ENCODE measurements at places on chromosomes 3 and 15.

DNA sequence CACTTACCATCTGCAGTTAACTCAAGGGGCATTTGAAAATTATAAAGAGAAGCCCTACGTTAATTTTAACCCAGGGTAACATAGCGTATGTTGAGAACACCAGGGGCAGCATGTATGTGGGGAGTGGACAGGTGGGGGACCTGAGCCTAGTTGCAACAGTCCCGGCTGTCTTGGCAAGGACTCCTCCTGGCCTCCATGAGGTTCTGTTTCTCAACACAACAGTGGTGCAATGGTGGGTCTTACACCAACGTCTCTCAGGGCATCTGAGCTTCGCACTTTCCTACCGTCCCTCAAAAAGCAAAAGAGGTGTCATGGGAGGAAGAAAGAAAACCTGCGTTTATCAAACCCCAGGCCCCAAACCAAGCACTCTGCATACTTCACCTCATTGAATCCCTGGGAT, 50.6 kb downstream of the MGLL start:
- no peak for DNase-seq

DNA sequence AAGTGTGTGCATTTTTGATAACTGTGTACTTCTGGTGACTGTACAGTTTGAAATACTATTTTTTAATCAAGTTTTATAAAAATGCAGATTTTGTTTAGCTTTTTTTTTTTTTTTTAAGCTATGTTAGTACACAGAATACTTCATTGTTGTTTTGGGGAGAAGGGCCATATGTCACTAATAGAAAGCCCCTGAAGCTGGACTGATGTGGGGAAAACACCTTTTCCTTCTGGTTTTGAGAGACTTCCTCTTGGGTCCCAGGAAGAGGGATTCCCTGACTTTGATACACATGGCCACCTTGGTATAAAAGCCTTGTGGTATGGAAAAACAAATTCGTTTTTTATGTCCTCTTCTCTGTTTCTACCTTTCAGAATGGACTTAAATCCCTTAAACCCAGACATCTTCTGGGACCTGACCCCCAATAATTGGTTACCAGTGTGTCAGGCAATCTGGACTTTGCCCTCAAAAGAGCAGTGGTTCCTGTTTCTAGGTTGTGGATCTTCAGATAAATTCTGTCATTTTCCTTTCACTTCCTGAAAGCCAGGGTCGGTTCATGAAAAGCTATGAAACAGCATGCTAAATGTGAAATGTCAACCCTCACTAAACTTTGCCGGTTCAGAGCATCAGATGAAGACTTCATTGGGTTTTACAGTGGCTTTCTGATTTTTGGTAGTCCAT, 31.1 kb upstream of the BLOC1S6 start:
- DNase-seq, result no peak

- no peak for DNase-seq
Measured at GRCh38 chr15:51134416-51135199, 39.9 kb upstream of the TNFAIP8L3 start.

DNA sequence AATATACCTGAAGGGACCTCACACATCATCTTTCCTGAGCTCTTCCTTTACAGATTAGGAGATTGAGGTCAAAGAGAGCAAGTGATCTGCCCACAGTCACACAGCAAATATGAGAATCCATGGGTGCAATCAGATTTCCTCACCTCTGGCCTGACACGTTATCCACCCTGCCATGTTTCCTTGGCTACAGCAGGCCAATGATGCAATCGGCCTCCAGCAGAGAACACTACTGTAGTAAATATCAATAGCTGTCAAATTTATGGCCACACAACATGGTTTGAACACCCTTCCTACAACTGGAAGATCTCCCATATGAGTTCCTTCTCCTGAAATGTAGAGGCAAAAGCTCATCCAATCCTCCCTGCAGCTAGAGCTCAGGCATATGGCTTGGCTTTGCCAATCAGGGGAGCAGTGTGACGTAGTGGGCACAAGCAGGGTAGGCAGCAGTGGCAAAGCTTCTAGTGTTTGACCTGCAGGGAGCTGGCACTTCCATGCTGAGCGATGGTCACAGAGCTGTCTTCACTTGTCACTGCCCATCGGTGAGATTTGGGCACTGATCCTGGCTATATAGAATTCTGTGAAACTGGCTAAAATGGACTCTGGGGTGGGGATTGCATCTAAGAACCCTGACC, 271.3 kb downstream of the TJP1 start:
- no peak for DNase-seq

DNA sequence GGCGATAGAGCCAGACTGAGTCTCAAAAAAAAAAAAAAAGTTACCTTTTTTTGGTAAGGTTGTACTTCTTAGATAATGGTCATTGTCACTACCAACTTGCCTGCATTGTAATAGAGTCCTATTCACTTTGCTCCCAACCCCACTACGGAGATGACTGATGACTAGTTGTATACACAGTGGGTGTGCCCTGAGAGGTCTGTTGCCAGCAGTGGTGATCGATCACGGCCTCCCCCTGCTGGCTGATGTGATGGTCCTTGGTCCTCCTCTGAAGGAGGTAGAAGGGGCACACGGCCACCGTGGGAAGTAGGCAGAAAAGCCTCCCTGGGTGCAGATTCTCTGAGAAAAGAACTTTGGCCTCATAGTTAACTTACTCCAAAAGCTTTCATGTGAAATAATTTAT, 10.7 kb downstream of the GCNT3 start:
- no peak for DNase-seq

DNA sequence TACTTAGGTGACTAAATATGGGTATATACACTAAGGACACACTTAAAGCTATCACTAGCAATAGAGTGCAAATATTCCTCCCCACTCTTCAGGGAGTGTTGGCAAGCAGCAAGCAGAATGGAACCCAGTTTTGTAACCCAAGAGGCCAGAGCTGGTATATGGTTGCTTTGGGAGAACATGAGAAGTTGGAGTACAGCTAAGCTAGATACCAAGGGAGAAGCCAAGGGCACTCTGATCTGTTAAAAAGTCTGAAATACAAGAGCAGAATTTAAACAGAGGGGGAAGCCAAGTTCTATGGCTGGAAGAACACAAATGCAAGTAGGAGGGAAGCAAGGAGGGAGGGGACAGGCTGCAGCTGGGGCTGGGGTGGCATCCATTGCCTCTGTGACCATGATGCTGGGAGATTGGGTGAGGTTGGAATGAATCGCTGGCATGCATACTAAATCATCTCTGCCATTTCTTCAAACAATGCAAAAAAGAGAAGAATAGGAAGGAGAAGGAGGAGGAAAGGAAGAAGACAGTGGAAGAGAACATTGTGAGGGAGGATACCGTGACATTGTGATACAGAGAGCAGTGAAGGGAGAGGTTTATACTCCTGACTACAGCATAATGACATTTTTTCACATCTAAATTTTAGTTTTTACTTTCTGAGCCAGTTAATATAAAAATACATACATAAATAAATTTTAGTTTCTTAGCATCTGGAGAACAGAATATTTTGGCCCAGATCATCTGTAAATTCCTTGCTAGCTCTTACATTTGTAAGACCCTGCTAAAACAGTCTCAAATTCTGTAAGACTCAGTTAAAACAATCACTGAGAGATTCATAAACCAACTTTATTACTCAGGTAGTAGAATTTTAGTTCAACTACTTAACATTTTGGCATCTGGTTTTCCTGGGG, 9.0 kb upstream of the ANXA2 start:
- DNase-seq, result no peak

GRCh38 chr3:77491961-77492360, 452.1 kb downstream of the ROBO2 start:
- DNase-seq, result no peak

- DNase-seq, result no peak
Measured at GRCh38 chr3:57864853-57865252, 108.7 kb downstream of the SLMAP start.

DNA sequence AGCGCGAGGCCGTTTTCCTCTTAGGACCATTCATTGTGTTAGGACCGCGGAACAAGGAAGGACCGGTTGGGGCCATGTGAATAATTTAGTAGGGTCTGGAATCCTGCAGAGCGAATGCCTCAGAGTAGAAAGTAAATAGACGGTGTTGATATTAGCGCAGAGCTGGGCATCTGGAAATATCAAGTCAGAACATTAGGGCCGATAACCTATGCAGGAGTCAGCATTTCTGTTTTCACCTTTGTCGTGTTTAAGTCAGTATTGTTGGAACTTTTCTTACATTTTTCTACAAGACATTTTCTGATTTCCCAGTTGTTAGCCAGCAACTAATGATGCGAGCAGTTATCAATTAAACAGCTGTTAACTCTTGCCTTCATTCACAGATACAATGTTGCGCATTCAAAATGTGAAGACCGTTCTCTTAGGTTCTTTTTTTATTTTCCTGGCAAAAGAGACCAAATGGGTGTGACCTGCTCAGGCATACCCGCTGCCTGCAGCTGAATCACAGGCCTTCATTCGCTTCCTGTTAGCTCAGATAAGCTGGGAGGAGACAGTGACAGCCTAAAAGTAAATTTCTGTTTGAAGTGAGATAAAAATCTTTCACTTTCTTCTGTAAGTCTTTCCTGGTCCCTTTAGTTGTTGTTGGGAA, 966 bp upstream of the PKM start:
- DNase-seq, result peak; percentile 67

DNA sequence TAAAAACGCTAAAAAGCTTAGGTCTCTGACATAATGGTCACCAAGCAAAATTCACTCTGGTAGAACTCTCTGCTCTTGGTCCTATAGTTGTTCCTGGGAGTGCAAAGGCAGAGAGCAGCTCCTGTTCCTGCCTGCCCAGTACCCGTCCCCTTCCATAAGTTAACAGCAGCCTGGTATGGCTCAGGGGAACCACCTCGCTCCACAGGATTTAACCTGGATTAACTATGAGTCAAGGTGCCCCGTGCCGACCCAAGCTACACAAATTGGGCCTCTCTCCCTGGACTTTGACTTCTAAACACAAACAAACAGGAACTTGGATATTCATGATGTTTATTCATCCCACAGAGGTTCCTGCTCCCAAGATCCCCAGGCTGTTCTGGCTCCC, 32.1 kb downstream of the SCAP start:
- peak; percentile 37 for DNase-seq

DNA sequence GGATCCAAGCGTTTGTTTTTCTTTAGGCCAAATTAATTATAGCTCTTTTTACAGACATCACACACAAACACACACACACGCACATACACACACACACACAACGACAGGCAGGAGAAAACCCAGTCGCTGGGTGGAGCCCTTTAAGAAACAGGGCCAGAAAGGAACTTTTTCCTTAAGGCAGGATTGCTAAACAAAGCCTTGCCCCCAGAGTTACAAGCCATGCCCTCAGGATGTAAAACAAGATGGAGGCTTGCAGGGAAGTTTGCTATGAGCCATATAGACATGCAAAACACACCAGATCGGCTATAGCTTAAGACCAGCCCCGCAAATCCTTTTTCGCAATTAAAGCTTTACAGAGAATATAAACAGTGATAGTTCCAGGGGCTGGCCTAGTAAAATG, 16.3 kb upstream of the IQCF2 start:
- DNase-seq, result no peak

GRCh38 chr3:75144406-75144805, 519.7 kb upstream of the FRG2C start:
- DNase-seq, result no peak

GRCh38 chr15:26051761-26052675, 188.9 kb upstream of the ATP10A start:
- DNase-seq, result no peak

DNA sequence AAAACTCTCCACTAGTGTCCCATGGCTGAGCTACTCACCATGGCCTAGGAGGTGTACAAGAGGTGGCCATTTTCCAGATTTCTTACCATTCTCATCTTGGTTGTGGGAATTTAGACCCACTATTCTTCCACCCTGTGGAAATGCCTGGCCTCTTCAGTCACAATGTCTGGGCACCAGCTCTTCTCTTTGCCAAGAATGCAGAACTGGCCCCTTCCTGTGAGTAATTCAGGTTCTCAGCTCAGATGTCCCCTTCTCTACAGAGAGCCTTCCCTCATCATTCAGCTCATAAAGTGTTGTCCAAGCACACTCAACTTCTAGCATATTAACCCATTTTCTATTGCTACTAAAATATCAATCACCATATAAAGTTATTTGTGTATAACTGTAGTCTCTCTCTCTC, 575.5 kb upstream of the KCNMB2 start:
- DNase-seq, result no peak

DNA sequence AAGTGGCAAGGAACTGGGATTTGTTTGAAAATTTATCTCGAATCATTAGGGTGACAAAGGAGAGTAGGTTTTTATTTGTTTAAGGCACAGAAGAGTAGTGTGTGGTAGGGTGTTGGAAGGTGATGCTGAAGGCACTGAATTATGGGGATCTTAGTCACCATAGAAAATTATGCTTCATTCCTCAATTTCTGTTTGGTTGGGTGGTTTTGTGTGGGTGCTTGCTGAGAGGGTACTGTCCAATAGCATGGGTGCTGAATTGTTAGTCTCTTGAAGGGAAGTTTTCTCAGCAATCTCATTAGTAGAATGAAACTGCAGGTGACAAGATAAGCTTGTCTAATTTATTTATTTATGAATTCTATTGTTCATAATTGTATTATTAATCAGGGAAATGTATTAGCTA, 610.9 kb downstream of the AGBL1 start:
- DNase-seq, result no peak

DNA sequence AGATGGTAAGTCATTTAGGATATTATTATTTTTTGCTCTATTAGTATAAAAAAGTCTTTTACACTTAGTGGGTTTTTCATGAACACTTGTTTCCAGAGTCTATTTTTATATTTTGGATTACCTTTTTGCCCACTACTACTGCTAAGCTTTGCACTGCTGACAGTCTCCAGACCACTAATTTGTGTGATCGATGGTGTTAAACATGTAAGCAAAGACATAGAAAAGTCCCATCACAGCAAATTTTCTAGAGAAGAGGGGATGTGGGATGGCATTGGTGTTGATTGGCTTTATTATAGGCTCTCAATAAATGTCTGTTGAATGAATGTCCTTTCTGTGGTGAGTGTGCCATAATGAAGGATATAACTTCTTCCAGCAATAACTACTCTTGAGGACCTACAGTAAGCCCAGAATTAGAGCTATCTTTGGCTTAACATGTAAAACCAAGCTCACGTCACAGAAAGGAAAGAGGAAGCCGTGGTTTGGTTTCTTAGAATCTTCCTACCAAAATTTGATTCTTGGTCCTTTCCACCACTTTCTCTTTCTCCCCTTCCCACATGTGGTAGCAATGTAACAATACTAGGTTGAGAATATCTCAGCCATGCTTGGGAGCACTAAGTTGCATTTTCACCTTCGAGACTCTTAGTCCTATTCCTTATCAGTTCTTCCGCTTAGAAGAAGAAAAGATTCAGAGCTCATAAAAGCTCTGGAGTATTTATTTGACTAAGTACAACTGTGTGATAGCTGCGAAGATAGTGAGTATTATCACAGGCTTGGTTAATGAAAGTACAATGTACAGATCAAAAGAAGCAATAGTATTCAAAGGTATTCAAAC, 90.6 kb upstream of the UMPS start:
- no peak for DNase-seq

GRCh38 chr15:89631902-89632264, 23.4 kb downstream of the KIF7 start:
- DNase-seq, result no peak

- no peak for DNase-seq
Measured at GRCh38 chr15:84910928-84911623, 26.6 kb downstream of the SLC28A1 start.

DNA sequence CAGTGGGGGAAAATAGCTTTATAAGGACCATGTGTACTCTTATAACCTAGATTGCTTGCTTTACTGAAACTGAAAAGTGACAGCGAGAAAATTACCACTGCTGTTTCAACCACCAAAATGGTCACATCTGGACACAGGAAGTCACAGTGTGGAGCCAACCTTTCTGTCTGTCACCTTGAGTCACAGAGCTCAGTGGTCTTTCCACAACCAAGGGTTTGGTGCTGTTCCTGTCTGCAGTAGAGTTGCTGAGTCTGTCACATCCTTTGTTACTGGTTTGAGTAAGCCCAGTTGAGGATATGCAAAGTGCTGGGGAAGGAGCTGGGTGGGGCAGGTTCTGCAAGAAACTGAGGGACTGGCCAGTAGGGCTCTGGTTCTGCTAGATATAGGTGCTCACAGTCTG, 139.1 kb upstream of the EIF1B start:
- no peak for DNase-seq

All from prostate gland (tissue), 2 donors.